ENCODE measurements at places on chromosomes 11 and 22.

DNA sequence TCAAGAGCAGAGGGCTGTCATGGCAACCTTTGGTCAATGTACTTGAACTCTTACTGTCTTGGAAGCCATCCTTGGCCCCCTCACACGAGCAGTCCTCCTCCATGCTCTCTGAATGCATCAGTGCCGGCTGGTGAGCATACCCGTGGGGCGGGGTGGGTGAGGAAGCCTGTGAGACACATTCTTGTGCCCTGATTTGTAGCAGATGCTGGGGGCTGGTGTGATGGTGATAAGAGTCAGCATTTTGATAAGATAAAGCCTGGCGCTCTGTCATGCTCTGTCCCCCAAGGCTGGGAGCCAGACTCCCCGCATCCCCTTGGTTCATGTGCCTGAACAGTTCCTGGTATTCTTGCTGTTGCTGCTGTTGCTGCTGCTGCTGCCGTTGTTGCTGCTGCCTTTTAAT is 20.5 kb upstream of the APOA1 start:
- DNase-seq: no peak

- no peak for DNase-seq
These were observed 13.4 kb downstream of the DRD4 start for GRCh38 chr11:650482-650881.

- no peak for DNase-seq
These were observed 104.8 kb downstream of the NECTIN1 start for GRCh38 chr11:119624102-119624615.

DNA sequence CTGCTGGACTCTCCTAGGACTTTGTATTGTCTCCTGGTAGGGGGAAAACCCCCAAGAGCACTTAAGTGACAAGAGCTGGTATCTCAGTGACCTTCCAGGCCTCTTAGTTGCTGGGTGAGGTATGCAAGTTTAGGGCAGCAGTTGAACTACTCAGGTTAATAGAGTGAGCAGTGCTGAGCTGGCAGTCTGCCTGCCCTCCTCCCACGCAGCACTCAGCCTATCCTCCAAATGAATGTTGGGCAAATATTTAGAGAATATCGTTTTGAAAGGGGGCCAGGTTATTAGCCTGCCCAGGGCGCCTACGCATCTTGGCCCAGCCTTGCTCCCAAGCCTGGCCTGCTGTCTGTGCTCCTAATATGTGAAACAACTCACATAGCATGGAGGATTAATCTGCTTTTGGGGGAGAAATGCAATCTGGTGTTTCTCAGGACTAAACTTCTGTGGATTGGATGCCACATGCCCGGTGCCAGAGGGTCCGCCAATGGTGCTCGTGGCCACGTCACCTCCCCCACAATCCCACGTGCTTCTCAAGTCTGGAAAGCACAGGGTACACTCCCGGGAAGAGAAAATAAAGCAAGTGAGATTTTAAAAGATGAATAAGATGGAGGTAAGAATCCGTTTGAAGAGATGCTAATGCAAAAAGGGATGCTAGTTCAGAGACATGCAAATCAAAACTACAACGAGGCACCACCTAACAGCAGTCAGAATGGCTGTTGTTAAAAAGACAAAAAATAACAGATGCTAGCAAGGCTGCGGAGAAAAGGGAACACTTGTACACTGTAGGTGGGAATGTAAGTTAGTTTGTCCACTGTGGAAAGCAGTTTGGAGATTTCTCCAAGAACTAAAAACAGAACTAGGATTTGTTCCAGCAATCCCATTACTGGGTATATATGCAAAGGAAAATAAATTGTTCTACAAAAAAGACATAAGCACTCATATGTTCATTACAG is 67.7 kb downstream of the SPON1 start:
- no peak for DNase-seq

GRCh38 chr11:115736146-115736545 is 231.9 kb upstream of the CADM1 start:
- no peak for DNase-seq

DNA sequence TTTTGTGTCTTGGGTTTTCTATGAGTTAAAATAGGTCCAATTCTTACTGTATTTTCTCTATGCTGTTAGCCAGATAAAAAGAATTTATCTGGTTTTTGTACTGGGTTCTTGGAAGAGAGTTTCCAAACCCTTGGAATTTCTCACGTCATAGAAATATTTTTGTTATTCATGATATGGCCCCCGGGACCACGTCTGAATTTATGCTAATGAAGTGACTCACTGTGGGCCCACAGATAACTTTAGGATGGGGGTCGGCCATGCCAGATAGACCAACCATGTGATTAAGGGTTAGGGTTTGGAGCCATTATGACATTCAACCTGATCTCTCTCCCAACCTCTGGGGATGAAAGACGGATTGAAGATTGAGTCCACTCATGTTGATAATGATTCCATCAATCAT is 35.6 kb upstream of the DDI1 start:
- no peak for DNase-seq

- no peak for DNase-seq
These were observed 7.9 kb upstream of the SLC37A2 start for GRCh38 chr11:125055107-125055715.

DNA sequence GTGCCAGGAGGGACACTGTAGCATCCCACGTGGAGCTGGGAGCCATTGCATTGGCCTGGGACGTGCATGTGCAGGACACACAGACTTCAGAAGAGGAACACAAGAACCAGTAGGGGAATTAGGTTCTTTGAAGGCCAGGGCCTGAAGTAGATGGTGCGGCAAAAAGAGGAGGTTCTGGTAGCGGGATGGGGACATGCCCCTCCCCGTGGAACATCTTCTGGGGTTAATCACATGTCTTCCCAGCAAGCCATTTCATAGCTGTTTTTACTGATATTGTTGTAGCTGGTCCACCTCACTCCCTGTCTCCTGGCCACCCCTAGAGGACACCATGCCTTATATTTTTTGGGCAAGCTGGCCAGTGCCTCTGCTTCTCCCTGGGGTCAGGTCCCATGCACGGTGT is 74.3 kb downstream of the SCN3B start:
- DNase-seq: no peak

DNA sequence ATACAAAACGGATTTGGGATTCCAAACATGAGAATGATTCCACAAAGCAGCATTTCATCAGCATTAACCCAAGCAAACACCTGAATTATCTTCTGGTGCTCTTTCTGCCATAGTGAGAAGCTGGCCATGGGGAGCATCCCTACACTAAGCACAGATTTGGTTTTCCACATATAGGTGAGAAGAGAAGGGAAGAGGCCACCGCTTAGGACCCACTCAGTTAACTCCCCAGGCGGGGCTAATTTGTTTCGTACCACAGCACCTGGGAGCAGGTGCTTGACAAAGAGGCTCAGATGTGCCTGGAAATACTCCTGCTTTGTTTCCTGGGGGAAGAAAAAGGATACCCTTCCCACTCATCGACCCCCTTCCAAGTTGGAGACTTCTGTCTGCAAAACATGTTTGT is 64.2 kb downstream of the RAB30 start:
- no peak for DNase-seq

DNA sequence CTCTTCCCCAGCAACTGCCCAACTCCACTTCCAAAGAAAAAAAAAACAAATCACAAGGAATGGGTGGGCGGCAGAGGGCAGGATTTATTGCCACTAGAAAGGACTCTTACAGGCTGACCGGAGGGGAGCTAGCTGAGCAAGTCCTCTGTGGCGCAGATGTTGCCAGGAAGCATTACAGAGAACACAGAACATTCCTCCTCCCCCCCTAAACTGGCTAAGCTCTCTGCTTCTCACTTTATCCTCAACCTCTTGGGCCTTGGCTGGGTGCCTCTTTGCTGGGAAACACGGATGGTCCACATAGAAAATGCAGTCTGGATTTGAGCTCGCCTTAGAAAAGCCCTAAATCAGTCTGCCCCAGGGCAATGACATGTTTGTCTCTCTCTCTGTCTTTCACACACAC is 12.6 kb upstream of the FJX1 start:
- no peak for DNase-seq

- no peak for DNase-seq
These were observed 125.9 kb downstream of the TEAD1 start for GRCh38 chr11:12800032-12800671.

DNA sequence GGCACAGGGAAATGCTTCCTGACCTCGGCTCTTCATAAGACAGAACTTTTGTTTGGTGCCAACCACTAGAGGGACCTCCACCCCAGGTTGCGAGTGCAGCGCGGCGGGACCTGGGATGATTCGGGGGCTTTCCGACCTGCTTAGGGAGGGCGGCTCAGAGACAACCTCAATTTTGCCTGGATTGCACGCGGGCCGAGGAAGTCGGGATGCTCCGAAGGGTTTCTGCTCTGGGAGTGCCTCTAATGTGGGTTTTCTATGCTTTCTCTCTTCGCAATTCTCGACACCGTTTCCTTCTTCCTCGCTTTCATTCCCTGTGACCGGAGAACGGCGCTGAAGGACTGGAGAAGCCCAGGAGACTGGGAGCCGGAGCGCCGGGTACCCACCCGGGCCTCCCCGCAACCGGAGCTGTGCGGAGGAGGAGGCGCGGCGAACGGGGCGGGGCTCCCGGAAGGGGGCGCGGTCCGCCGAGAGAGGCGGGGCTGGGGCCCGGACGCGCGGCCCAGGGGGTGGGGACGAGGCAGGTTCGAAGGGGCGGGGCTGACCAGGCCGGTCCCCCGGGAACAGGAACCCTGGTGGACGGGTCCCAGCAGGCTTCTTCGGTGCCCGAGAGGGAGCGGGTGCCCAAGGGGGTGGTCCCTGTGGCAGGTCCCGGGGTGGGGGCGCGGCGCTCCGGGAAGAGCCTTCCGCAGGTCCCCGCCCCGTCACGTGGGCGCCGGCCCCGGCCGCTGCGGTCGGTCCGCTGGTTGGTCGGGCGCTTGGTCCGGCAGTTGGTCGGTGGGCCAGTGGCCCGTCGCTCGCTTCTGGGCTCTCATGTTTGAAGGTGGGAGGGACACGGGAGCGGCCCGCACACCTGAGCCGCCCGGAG is at the start of gene PPFIBP2:
TSS of gene PPFIBP2 (plus strand) at position 766 of the 865 bp plus-strand sequence. CDS start 35,477 bp downstream, outside the sequence.
- peak; percentile 57 for DNase-seq

DNA sequence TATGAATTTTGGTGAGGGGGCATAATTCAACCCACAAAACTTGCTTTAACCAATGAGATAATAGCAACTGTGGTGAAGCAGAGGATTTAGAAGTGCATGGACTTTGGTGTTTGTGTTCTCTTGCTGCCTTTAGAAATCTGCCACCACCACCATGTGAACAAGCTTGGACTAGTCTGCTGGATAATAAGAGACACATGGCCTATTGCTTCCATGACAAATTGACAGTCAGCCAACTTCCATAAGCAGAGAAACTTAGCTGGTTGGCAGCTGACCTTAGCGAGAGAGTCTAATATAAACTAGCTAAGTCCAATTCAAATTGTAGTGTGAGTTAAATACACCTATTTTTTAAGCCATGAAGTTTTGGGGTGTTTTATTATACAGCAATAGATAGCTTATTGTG is 482.1 kb upstream of the ANO5 start:
- no peak for DNase-seq

DNA sequence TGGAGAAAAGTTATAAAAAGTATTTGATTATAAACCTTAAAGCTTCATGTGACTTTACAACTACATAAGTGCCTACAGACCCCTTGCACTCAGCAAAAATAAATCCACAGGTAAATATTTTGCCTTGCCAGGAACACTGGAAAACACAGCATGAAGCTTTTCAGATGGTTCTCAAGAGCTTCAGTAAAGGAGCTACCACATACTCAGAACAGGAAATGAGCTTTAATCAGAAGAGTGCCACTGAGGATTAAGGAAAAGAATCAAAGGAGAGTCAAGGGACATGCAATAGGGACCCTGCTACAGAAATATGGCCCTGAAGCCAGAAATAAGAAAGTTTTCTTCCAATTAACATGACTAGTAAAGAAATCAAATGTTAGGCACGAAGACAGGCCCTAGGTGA is 1.2 kb downstream of the CASP1 start:
- no peak for DNase-seq

- DNase-seq: peak; percentile 10
These were observed 76.2 kb upstream of the TTLL12 start for GRCh38 chr22:43262990-43263644.

DNA sequence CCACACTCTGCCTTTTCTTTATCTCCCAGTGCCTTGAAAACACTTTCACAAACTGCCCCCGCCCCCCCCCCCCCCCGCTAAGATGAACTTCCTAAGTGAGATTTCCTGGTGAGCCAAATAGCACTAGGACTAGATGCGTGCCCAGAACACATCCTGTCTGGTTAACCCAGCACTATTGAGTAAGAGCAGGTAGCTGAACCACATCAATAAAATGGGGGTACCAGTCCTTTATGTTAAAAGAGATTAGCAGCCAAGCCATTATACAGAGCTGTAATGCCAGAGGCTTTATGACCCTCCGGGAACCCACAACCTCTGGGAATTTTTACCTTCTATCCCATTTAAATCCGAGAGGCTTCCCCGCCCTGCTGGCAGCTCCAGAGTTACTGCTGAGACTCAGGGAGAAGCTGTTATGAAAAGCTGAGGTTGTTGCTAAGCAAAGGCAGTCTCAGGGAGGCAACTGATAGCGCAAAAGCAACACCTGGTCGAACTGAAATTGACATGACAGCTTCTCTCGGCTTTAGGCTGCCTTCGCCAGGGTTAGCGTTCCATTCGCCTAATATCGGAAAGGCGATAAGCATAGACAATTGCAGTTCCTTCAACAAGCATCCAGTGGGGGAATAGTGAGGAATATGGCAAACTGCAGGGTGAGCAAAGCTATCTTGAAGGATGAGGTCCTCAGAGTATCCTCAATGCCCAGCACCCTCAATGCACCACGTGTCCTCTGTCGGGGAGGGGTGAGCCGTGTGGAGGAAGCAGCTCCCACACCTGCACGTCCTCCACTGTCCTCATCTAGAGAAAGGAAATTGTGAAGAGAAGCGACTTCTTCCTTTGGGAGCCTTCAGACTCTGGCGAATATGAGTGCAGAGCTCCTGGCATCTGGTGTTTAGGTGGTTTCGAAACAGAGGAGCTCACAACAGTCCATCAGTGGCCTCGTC is 977.0 kb downstream of the NTM start:
- DNase-seq: no peak

GRCh38 chr22:50641696-50642607 is 14.0 kb upstream of the ARSA start:
- no peak for DNase-seq

GRCh38 chr11:66725647-66726046 is 3.4 kb downstream of the SPTBN2 start:
- DNase-seq: no peak

- no peak for DNase-seq
These were observed 752 bp downstream of the MUC2 start for GRCh38 chr11:1075341-1075911.

GRCh38 chr11:73726825-73727224 is 34.0 kb downstream of the RAB6A start:
- no peak for DNase-seq

- no peak for DNase-seq
These were observed 302.6 kb upstream of the FAT3 start for GRCh38 chr11:91921974-91922373.
